ENCODE measurements at places on chromosomes 12 and 14.

- DNase-seq = no peak
These were observed 77.3 kb downstream of the EMP1 start for GRCh38 chr12:13273850-13274249.

GRCh38 chr12:1509413-1510052 is 84.8 kb downstream of the FBXL14 start:
- DNase-seq = no peak

GRCh38 chr14:93114713-93115068 is 1.0 kb downstream of the ITPK1 start:
- no peak for DNase-seq

GRCh38 chr12:31751085-31751484 is 22.3 kb upstream of the AMN1 start:
- DNase-seq = no peak

DNA sequence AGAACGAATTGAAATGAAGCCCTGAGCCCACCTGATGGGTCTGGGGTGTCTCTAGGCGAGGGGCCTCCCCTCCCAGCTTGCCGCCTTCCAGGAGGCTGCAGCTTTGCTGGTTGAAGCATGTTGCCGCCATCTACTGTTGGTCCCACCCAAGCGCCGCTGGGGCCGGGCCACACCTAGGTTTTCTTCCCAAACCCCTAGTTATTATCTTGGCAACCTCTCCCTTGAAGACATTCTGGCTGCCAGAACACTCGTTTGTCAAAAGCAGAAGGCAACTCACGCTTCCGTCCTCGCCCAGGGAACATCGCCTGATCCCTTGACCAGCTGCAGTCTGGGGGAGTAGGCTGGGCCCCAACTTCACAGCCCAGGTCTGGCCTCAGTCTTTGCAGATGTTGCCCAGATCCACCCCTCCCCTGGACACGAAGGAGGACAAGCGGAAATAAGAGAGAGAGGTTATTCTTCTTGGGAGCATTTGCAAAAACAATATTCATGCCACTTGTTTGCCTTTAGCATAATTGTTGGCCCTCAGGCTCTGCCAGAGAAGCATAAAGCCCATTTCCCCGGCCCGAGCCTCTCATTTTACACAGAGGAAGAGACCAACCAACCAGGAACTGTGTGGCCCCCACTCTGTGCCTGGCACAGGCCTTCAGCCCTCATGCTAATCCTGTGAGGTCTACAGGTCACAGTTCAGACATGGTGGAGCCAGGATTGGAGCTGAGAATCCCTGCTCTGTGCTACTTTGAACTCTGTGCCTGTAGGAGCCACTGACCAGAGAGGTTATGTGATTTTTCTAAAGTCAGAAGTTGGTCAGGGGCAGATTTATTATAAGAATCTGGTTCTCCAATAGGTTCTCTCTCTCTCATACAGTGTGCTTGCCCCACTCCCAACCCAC is 6.8 kb downstream of the EMP1 start:
- no peak for DNase-seq

- no peak for DNase-seq
These were observed 27.5 kb downstream of the BCAT1 start for GRCh38 chr12:24921251-24922038.

GRCh38 chr14:87785897-87786296 is 207.1 kb downstream of the GALC start:
- DNase-seq = no peak

DNA sequence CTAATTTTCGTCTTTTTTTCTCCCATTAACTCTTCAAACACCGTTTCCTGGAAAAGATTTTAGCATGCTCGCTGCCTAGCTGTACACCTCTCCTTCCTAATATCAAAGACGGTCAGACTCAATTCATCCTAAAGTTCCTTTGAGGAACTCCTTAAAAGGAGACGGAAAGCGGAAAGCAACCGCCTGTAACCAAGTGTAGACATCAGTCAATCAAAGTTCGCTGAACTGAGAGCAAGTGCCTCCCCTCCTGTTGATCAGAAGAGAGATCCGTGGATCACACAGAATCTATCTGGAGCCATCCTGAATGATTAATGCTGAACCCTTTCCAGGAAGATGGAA is 412 bp upstream of the TEP1 start:
- no peak for DNase-seq

- DNase-seq = no peak
These were observed 59.4 kb downstream of the EML1 start for GRCh38 chr14:99852578-99852977.

DNA sequence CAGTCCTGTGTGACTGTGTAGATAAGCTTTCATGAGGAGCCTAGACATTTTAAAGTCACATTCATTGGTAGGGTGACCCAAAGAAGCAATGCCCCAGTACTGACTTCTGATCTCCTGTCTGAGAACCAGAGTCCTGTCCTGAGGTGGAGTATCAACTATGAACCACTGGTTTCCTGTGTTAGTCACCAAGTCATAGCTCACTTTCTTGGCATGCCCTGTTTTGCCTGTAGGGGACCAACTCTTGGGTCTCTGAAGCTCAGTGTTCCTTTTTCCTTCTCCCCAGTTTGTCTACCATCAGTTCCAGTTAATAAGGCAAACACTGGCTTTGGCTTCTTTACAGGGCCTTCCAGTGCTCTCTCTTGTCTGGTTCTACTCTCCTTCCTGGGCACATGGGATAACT is 97.4 kb downstream of the C12orf75 start:
- DNase-seq = no peak

GRCh38 chr12:66482351-66483203 is 180.3 kb downstream of the HELB start:
- DNase-seq = no peak

DNA sequence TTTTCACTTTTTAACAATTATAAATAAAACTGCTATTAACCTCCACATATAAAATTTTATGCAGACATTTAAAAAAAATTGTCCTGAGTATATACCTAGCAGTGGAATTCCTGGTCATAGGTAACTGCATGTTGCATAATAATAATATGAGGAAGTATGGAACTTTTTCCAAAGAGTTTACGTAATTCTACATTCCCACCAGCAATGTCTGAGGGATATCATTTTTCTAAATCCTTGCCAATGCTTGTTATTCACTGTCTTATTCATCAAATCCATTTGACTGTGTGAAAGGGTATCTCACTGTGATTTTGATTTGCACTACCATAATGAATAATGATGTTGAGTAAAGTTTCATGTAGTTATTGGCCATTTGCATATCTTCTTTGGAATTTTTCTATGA is 393.8 kb downstream of the LRFN5 start:
- DNase-seq = no peak

GRCh38 chr12:123942238-123942653 is 30.4 kb downstream of the CCDC92 start:
- DNase-seq = no peak

GRCh38 chr14:94469261-94469660 is 6.7 kb downstream of the SERPINA9 start:
- DNase-seq = no peak

- no peak for DNase-seq
These were observed 228.2 kb upstream of the SYT1 start for GRCh38 chr12:78636231-78636855.

- no peak for DNase-seq
These were observed 1.7 kb downstream of the ZBTB42 start for GRCh38 chr14:104802394-104803184.

GRCh38 chr12:32024884-32025592 is 65.8 kb downstream of the RESF1 start:
- DNase-seq = no peak

DNA sequence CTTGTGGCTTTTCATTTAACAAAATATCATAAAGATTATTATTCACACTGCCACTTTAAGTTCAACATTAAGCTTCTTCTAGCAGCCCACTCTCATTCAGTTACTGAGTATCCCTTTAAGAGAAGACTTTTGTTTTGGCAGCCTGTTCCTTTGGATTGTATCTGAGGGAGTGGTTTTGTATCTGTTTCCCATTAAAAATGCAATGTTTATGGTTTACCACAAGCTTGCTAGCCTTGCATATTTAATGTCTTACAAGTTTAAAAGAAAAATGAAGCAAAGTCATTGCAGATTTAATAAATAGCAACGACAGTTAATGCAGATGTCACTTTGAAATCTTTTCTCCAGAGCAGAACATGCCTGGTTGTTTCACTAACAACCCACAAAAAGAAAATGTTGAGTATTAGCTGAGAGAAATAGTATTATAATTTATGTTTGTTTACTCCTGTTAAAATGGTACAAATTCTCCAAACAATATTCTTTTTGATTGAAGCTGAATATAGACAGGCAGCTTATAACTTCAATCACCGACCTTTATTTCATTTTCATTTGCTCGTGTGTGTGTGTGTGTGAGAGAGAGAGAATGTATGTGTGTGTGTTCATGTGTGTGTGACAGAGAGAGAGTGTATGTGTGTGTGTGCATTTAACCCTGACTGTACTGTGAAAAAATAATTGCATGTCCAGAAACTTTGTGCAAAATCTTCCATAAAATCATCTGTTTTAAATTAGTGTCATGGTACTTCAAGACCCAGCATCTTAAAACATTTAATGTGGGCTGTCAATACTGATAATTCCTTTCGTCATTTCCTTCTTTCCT is 1.8 kb downstream of the DCN start:
- DNase-seq = no peak

DNA sequence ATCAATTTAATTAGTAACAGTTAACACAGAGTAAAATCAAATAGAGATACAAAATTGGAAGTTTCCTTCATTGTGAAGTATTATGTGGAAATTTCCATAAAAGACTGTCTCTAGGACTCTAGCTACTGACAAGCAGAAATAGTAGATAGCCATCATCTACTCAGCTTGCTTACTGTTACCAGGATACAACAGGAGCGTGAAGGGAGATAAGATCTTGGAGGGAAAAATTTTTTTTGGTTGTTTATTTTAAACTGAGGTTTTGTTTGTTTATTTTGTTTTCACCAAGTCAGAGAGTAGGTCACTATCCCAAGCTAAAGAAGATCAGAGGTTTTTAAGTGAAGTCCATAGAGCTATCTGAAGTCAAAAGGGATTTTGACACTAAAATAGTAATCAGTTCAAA is 861.3 kb upstream of the MGAT4C start:
- no peak for DNase-seq

- no peak for DNase-seq
These were observed 7.0 kb upstream of the BDKRB1 start for GRCh38 chr14:96249029-96249428.

DNA sequence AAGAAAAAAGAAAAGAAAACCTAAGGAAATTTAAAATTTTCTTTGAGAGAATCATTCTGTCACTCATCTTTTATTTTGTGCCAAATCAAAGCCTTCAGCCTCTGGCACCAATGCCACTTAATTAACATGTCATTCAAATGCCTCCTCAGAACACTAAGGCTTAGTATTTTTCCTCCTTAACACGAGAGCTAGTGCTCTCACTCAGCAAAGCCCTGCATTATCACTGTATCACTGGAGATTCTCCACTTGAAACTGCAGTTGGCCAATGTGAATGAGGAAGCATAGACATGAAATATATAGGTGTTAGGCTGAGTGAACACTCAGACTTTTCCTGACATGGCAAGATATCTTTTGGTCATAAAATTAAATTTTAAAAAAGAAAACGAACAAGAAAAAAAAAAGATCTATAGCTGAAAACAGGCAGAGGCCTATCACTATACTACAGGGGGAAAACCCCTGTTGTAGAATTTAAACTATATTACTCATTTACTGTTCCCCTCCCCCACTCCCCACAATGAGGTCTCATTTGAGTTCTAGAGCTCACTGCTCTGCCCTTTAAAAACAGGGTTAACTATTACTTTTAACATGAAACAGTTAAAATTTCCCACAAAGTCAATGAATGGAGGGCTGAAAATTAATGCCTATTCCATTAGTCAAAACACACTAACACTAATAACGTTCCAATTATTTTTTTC is 5.1 kb downstream of the MBIP start:
- no peak for DNase-seq

- no peak for DNase-seq
These were observed 1.2 kb downstream of the ZNF410 start for GRCh38 chr14:73887694-73888459.

GRCh38 chr12:89309815-89310214 is 42.5 kb downstream of the DUSP6 start:
- DNase-seq = no peak

DNA sequence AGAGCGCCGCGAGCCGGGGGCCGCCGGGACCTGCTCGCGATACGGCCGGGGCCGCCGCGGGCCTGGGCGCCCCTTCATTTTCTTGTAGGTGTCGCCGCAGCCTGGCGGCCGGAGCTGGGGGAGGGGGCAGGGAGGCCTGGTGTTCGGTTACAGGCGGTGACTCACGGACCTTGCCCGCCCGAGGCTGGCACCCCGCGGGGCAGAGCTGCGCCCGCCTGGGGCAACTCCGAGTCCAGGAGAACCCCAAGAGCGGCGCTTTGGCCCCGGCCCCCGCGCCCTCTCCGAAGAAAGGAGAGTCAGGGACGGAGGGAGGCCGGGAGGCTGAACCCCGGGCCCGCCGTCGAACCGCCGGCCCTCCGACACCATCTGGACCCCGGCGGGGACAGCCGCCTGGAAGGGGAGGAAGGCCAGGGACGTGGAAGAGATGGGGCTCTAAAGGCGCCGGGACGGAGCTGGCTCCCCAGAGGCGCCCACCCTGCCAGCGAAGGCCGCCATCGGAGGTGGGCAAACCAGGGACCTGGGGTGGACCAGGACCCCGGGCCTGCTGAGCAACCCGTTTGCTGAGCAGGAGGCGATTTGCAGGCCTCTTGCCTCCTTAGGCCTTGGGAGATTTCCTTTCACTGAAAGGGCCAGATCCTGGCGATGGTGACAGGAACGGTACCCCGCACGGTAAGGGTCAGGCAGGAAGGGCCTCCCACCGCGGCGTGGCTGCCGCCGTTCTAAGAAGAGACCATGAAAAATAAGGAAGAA is 843 bp upstream of the NUAK1 start:
- peak; percentile 82 for DNase-seq

GRCh38 chr12:6540181-6540877 is 6.0 kb downstream of the GAPDH start:
- peak; percentile 84 for DNase-seq

- no peak for DNase-seq
These were observed 345.9 kb downstream of the BCL11B start for GRCh38 chr14:98926146-98926545.

DNA sequence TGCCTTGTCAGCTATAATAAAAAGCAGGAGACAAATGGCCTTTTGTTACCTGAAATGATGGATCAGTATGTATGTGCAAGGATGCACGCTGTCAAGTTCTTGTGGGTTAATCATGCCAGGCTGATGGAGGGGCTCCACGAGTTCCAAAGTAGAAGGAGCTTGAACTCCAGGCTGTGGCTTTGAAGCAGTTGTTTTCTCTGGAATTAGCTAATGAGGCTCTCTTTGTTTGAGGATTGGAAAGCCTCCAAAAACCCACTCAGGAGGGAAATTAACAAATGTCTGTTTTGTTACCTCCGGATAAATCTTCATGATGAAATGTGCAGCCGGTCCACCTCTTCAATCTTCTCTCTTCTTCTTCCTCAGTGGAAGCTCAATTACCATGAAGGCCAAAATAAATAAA is 605.5 kb downstream of the DIO2 start:
- DNase-seq = no peak

GRCh38 chr12:6231359-6232268 is 31.4 kb downstream of the CD9 start:
- no peak for DNase-seq

- DNase-seq = no peak
These were observed 269.9 kb upstream of the SFSWAP start for GRCh38 chr12:131441060-131441396.

- no peak for DNase-seq
These were observed 73.6 kb downstream of the SRGAP1 start for GRCh38 chr12:63917864-63918799.

GRCh38 chr14:105072381-105072861 is 7.2 kb upstream of the GPR132 start:
- DNase-seq = no peak
